ENCODE measurements at places on chromosomes 5 and 9. TPM values are rescaled to one million over a fixed set of nuclear protein-coding genes. Genes with fewer than 3 reads are reported as not detected.

Gene SH3RF2
- 3.0 TPM for total RNA-seq

Gene GABBR2
- total RNA-seq = 0.91 TPM

Gene PCDHGB3
- total RNA-seq = 0.87 TPM

Gene AQP3
- 15.9 TPM for total RNA-seq

Gene TNFSF8
- not detected for total RNA-seq

Gene CCL27
- not detected for total RNA-seq

Gene SPATA31A3
- total RNA-seq = not detected

Gene PDCD1LG2
- 1.9 TPM for total RNA-seq

Gene OSMR
- total RNA-seq = 61.1 TPM

Gene NOL6
- 30.1 TPM for total RNA-seq

Gene MED27
- total RNA-seq = 35.2 TPM

Gene STKLD1
- 1.0 TPM for total RNA-seq

- DNase-seq = peak; percentile 27
These were observed 107.6 kb upstream of the CPEB4 start for GRCh38 chr5:173780235-173781234.

- DNase-seq = peak; percentile 79
These were observed 26.3 kb downstream of the OR2V2 start for GRCh38 chr5:181173420-181174342.

DNA sequence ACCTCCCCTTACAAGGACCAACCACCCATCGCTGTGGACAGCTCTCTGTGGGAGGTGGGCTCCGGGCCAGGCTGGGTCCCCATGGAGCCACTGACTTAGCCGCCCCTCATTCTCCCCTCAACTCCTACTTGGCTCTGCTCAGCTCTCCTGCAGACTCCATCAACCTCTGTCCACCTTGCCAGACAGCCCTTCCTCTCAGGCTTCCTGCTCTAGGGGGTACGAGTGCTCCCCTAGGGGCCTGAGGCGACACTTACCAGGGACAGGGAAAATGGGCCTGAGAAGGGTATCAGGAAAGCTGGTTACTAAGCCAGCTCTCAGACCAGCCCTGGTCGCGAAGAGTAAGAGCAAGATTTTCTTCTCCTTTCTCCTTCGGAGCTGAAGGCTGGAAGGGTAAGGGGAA lies 43.9 kb downstream of the SHB start:
- no peak for DNase-seq

- no peak for DNase-seq
These were observed 680.0 kb downstream of the TAF11L14 start for GRCh38 chr5:18314192-18314778.

DNA sequence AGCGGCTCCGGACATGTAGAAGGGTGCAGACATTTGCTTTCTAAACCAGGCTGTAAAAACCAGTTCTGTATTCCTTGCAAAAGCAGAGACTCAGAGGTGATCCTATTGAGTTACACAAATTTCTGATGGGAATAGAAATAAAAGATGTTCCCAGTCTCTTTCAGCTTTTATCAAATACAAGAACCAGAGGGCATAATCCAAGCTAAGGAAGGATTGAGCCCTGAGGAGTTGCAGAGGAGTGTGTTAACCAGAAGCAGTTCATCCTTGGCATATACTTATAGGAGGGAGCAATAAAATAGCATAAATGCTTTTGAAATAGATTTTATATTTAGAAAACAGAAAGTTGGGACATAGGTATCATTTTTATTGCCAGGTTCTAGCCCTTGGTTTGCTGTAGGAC lies 75.3 kb downstream of the KIF4B start:
- DNase-seq = no peak

GRCh38 chr9:124082622-124083021 lies 71.1 kb downstream of the LHX2 start:
- no peak for DNase-seq

- peak; percentile 46 for DNase-seq
These were observed 3.7 kb downstream of the ADGRV1 start for GRCh38 chr5:90562341-90562740.

DNA sequence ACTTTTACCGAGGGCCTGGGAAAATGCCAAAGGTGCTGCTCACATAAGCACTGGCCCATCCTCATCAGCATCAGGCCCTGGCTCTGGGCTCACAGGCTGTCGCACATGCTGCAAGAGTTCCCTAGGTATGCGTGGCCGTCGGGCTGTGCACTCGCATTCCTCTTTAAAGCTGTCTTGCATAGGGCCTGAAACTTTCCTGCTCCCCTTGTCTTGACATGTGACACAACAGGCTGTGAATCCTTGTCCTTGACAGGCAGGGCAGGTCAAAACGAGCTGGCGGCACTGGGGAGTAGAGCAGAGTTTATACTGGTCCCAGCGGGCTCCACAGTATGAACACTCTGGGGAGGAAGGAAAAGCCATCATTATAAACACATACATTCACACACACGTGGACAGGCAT lies 30.7 kb downstream of the TSTD2 start:
- no peak for DNase-seq

DNA sequence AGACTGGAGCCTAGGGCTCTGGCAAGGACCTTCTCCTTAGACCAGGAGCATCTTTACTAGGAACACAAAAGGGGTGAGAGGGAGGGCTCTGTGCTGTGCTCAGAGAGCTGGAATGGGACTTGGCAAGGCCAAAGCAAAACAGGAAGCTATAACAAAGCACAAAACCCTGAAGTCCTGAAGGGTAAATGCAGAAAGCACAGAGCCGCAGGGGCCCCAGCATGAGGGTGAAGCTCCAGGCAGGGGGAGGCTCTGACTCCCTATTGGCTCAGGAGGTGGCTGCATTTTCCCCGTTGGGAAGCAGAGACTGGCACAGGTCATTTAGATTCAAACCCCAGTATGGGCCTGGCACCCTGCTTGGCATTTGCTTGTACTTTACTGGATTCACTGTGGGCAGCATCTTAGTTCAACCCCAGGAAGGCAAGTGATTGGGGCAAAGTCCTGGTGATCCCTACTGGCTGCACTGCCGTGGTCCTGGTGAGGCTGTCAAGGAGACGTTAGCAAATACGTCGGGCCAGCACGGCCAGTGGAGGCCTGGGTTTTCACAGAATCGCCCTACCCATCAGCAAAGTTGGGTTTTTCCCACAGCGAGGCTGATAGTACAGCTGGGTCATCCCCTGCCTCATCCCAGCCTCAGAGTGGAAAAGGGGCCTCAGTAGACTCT lies 46.3 kb downstream of the GGTA1 start:
- no peak for DNase-seq

DNA sequence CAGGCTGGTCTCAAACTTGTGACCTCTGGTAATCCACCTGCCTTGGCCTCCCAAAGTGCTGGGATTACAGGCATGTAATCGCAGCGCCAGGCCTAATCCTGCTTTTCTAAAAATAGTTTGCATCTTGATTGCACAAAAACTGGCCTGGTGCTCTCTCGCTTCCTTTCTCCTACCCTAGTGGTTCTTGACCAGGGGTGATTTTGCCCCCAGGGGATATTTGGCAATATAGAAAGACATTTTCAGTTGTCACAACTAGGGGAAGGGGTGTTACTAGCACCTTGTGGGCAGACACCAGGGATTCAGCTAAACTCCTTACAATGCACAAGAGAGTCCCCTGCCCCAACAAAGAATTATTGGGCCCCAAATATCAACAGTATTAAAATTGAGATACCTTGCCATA lies 139.8 kb downstream of the DROSHA start:
- DNase-seq = no peak

DNA sequence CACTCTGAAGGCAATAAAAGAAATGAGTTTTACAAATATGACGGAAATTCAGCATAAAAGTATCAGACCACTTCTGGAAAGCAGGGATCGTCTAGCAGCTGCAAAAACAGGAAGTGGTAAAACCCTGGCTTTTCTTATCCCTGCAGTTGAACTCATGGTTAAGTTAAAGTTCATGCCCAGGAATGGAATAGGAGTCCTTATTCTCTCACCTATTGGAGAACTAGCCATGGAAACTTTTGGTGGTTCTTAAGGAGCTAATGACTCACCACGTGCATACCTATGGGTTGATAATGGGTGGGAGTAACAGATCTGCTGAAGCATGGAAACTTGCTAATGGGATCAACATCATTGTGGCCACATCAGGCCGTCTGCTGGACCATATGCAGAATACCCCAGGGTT lies 93.5 kb upstream of the RGMB start:
- no peak for DNase-seq

DNA sequence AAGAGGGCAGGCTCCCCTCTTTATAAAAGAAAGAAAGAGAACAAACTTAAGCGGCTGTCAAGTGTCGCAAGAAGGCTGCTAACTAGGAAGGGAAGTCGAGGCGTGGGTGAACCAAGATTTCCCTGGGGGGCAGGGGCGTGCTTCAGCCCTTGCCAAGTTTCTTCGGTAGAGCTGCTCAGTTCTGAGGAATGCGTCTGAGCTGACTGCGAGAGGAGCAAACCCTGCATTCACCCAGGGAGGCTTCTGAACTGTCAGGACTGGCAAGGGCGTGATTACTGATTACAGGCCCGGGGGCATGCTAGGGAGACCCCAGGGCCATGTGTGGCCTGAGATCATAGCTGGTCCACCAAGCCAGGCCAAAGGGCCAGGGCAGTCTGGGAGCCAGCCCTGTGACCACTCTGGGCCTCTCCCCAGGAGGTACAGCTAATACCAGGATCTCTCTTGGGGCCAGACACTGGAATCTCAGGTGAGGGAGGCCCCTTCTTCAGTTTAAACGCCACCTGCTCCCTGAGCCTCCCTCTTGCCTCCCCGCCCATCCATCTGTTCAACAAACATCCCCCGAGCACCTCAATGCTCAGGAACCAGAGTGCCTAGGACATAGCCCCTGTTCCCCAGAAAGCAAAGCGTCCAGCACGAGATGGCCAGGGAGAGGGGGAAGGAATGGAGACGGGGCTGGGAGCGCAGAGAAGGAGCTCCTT lies 30.9 kb downstream of the SARDH start:
- DNase-seq = no peak

DNA sequence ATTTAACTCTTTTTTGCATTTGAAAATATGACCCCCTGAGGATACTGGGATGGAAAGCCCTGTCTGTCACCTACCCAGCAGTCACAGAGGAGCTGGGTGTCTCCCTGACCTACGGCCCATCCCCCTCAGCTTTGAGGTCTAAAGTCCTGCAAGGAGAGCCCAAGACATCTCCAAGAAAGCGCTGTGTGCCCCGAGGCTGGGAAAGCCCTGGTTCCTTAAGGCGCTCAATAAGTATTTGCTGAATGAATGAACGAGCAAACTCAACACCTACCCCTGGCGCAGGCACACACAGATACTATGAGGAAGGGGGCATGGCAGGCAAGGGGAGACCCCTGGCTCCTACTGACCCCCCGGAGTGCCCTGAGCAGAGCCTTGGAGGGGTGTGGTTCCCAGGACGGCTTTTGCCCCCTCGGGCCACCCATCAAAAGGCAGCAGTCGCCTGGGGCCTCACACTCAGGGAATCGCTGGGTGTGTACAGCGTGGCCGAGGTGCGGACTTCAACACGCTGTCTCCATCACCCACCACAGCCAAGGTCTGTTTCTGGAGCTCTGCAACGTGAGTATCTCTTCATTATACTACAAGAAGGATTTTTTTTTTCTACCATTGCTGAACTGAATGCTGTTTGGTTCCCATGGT lies 211.6 kb downstream of the ERCC6L2 start:
- DNase-seq = no peak

GRCh38 chr5:167284222-167284890 lies 1007.1 kb upstream of the WWC1 start:
- DNase-seq = peak; percentile 11

GRCh38 chr5:40828021-40828631 lies 6.9 kb downstream of the RPL37 start:
- no peak for DNase-seq

DNA sequence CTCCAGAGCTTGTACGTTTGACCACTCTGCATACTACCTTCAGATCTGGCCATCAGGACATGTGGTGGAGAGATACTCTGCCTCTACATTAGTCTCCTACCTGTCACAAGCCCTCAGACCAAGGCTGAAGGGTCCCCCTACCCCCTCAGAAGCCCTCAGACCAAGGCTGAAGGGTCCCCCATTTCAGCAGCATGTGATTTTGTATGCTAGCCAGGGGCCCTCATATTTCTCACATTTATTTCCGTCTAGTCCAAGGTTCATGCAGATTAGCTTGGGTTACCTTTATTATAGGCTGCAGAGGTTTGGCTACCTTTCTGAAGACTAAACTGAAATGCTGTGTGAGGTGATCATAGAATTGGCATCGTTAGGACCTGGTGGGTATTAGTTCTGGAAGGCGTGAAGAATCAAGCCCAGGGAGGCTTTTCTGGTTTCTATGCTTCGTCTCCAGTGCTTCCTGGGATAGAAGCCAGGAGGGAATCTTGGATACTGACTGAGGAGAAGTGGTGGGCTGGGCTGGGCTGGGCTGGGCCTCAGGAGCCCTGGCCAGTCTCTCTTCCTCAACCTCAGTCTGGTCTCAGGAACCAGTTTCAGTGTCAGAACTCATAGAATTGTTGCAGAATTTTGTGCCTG lies 2.8 kb downstream of the SMIM32 start:
- DNase-seq = no peak

DNA sequence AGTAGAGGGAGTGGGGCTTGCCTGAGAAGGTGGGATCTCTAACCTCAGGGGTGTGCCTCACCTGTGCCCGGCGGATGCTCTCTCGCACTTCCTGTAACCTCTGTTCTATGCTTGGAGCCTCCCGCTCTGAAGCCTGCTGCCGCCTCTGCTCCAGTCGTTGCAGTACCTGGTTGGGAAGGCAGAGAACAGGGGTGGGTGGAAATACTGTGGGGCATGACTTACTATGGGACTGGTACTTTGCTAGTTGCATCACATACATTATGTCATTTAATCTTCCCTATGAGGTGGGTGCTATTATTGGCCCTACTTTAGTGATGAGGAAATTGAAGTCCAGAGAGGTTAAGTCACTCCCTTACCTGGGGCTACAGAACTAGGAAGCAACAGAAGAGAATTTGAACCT lies 5.2 kb downstream of the FCHSD1 start:
- DNase-seq = no peak

GRCh38 chr5:123937230-123937629 lies 425.3 kb downstream of the CSNK1G3 start:
- DNase-seq = peak; percentile 94

DNA sequence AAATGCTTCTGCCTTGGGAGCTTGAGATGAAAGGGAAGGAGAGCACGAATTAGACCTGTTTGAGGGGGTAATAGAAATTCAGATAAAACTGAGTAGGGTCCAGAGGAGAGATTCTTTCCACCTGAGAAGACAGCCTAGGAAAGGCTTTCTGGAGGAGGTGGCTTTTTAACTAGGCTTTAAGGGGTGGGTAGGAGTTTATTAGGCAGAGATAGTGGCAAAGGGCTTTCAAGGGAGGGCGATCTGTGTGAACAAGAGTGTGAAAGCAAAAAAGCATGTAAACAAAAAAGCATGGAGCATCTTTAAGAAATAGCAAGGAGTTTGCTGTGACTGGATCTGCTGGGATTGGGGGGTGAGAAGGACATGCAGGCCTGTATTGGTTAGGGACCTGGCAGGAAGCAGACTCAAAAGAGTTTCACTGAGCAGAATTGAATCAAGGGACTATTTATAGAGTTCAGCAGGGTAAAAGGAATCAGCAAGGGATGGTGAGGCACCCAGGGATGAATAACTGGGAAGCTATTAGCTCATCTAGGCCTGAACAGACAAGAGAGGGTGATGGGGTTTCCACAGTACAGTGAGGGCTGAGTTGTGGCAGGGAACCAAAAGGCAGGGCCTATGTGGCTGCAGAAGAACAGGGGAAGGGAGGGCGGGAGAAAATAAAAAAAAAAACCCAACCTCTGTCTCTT lies 18.8 kb downstream of the SLC1A1 start:
- DNase-seq = no peak

- DNase-seq = no peak
These were observed 84.9 kb downstream of the NTRK2 start for GRCh38 chr9:84754461-84754860.
